ENCODE measurements at places on chromosomes 1 and 21.

GRCh38 chr1:155005076-155006011 is 2.7 kb downstream of the ZBTB7B start:
- no peak for DNase-seq

DNA sequence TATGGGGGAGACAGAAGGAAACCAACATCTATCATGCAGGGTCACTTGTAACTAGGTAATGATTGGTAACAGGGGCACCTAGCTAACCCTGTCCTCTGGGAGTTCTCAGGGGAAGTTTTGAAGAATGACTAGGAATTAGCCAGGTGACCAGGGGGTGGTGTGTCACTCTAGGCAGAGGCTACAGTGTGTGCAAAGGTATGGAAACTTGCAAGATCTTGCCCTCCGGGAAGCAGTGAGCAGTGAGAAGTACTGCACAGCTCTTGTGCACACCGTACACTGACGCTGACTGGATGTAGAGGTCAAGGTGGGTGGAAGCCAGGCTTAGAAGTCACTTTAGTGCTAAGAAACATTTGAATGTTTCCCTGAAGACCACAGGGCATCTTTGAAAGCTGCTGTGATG is 62.9 kb upstream of the LMO4 start:
- DNase-seq, result no peak

GRCh38 chr1:87833166-87833565 is 504.5 kb downstream of the LMO4 start:
- DNase-seq, result no peak

- DNase-seq, result no peak
These were observed 37.1 kb upstream of the SLC30A10 start for GRCh38 chr1:219965285-219966070.

GRCh38 chr1:157234705-157235273 is 96.6 kb upstream of the ETV3 start:
- no peak for DNase-seq

DNA sequence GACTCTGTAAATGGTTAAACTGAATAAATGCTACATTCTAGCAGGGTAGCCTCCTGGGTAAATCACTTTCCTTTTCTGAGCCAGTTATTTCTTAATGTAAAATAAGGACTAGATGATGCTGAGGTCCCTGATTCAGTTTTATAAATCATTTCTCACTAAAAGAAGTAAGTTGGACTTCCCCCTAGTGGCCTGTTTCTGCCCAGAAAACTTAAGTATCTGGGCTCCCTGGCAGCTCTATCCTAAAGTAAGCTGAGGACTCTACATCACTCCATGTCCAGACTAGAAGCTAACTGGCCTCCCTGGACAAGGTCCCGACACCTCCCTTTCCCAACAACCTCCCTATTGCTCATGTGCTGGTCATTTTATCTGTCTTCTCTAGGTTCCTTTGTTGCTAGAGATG is 3.0 kb downstream of the GPN2 start:
- no peak for DNase-seq

- no peak for DNase-seq
These were observed 10.2 kb upstream of the LRRN2 start for GRCh38 chr1:204695692-204696091.

GRCh38 chr1:235203428-235203827 is 42.4 kb upstream of the RBM34 start:
- DNase-seq, result no peak

GRCh38 chr1:33360367-33360766 is 39.5 kb upstream of the A3GALT2 start:
- DNase-seq, result no peak
